ENCODE measurements at places on chromosomes 12 and 14. TPM values are rescaled to one million over a fixed set of nuclear protein-coding genes. Genes with fewer than 3 reads are reported as not detected.

The TAS2R50 gene
- total RNA-seq = 1.5 TPM

The ADAM20 gene
- 3.5 TPM for total RNA-seq

The HHIPL1 gene
- 10.0 TPM for total RNA-seq

- H3K27me3 ChIP-seq = no peaks in the 10 kb centered on the region
- peaks cover 9% of the 10 kb centered on the region for H3K4me1 ChIP-seq
- no peak for DNase-seq
These were observed 1.3 kb upstream of the WASHC3 start for GRCh38 chr12:102063069-102063468.

DNA sequence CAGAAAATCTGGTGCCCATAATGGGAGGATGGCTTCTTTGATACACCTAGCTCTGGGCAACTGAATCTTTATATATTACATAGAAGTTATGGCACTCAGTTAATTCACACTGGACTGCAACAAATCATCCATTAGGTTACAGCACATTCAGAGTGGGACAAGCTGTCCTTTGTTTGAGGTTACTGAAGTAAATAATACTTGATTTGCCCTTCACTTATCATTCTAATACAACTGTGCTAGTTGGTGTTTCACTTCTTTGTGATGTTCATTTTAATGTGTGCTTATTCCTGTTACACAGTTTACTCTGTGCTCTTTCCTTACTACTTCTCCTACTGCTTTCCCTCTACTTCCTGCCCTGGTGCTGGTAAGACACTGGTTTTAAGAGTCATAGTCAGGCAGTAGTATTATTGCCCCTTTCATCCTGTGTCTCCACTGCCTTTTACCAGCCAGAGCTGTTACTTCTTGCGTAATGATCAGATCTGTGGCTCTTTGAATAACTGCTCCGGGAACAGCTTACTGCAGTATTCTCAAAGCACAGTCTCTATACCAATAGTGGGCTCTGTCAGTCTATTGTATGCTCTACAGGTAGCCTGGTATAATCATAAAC is 36.4 kb upstream of the GXYLT1 start:
- H3K4me1 ChIP-seq = no peaks in the 10 kb centered on the region
- H3K36me3 ChIP-seq = no peaks in the 10 kb centered on the region
- H3K27me3 ChIP-seq = no peaks in the 10 kb centered on the region
- no peak overlapping the region for H3K4me3 ChIP-seq

GRCh38 chr14:68788996-68789820 is 3.7 kb downstream of the ZFP36L1 start:
- H3K4me3 ChIP-seq = peak overlapping the region; percentile 96
- H3K4me1 ChIP-seq = peaks cover 14% of the 10 kb centered on the region
- no peak for DNase-seq
- peak overlapping the region; percentile 99 for H3K27ac ChIP-seq
- H3K27me3 ChIP-seq = no peaks in the 10 kb centered on the region

DNA sequence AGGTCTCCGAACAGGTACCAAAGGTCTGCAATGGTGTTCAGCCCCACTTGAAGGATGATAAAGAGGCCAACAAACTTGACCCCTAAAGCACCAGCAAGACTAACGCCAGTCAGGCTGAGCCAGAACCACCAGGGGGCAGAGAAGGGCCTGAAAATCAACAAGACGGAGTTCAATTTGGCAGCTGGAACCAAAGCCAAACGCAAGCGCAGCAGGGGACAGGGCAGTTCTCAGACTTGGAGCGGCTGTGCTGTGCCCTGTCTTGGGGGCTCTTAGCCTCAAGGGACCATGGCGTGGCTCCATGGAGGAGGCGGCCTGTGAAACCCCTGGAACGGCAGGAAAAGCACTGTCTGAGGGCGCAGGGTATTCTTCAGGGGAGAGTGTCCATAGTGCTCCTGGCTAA is 19.6 kb downstream of the POMT2 start:
- DNase-seq = peak; percentile 19
- no peaks in the 10 kb centered on the region for H3K4me1 ChIP-seq
- H3K27ac ChIP-seq = no peak overlapping the region
- no peaks in the 10 kb centered on the region for H3K27me3 ChIP-seq
- H3K36me3 ChIP-seq = peaks cover 30% of the 10 kb centered on the region

DNA sequence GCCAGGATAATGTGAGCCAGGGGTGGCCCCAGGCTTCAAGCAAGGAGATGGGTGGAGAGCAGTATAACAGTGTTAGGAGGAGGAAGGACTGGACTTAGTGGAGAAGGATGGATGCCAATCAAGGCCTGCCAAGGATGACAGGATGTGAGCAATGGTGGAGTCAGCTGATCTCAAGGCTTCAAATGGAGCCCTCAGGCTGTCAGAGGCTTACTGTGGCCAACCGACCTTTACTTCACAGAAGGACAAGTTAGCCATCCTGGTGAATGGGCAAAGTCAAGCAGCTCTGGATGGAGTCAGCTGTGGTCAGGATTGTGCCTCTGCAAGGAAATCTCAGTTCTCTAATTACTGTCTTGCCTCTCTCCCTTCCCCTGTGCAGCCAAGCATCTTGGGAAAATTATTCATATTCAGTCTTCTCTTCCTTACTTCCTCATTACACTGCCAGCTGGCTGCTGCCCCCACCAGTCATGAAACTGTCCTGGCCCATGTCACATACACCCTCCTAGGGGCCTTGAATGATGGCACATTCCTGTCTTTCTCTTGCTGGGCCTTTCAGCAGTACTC is 7.6 kb upstream of the STAT6 start:
- no peaks in the 10 kb centered on the region for H3K36me3 ChIP-seq
- H3K27ac ChIP-seq = no peak overlapping the region
- no peaks in the 10 kb centered on the region for H3K4me1 ChIP-seq
- H3K27me3 ChIP-seq = no peaks in the 10 kb centered on the region

GRCh38 chr14:88749139-88749538 is 43.6 kb downstream of the EML5 start:
- H3K27me3 ChIP-seq = no peaks in the 10 kb centered on the region
- no peak overlapping the region for H3K4me3 ChIP-seq
- H3K36me3 ChIP-seq = no peaks in the 10 kb centered on the region
- no peaks in the 10 kb centered on the region for H3K4me1 ChIP-seq
- no peak for DNase-seq
- no peak overlapping the region for H3K27ac ChIP-seq

DNA sequence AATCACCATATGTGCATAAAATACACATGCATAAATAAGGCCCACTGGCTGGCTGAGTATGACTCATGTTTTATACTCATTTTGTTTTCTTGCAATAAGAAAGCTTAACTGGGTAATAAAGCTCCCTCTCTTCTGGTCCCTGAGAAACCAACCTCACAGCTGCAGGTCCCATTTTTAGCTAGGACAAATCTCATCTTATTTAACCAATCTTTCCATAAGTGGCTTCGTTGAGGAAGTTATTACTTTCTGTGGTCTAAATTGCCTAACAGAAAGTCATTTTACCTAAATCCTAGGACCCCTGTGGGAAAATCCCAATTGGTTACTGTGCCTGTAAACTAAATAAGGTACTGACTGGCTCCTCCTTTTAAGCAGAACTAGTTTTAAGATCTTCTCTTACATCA is 232.8 kb upstream of the FBXO33 start:
- no peaks in the 10 kb centered on the region for H3K27me3 ChIP-seq
- no peak overlapping the region for H3K27ac ChIP-seq
- no peaks in the 10 kb centered on the region for H3K4me1 ChIP-seq
- no peaks in the 10 kb centered on the region for H3K36me3 ChIP-seq

GRCh38 chr14:100865682-100866591 is 37.6 kb downstream of the RTL1 start:
- H3K27me3 ChIP-seq = no peaks in the 10 kb centered on the region
- H3K36me3 ChIP-seq = no peaks in the 10 kb centered on the region
- H3K4me1 ChIP-seq = no peaks in the 10 kb centered on the region

DNA sequence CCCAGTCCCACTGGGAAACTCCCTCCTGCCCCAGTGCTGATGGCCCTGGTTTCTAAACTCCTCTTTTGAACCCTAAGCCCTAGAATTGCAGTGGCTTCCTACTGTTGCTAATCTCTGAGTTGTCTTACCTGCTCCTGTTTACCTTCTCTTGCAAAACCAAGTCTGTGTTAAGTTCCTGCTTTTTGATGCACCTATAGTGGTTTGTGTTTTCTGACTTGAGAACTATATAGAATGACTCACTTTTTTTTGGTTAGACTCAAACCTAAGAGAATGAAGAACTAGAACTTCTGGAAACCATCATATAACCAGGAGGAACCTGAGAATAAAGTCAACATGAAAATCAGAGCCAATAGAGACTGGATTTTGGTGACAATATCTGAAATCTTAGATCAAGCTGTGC is 5.5 kb upstream of the GAS2L3 start:
- no peaks in the 10 kb centered on the region for H3K4me1 ChIP-seq
- H3K4me3 ChIP-seq = no peak overlapping the region
- H3K27ac ChIP-seq = no peak overlapping the region
- no peak for DNase-seq

DNA sequence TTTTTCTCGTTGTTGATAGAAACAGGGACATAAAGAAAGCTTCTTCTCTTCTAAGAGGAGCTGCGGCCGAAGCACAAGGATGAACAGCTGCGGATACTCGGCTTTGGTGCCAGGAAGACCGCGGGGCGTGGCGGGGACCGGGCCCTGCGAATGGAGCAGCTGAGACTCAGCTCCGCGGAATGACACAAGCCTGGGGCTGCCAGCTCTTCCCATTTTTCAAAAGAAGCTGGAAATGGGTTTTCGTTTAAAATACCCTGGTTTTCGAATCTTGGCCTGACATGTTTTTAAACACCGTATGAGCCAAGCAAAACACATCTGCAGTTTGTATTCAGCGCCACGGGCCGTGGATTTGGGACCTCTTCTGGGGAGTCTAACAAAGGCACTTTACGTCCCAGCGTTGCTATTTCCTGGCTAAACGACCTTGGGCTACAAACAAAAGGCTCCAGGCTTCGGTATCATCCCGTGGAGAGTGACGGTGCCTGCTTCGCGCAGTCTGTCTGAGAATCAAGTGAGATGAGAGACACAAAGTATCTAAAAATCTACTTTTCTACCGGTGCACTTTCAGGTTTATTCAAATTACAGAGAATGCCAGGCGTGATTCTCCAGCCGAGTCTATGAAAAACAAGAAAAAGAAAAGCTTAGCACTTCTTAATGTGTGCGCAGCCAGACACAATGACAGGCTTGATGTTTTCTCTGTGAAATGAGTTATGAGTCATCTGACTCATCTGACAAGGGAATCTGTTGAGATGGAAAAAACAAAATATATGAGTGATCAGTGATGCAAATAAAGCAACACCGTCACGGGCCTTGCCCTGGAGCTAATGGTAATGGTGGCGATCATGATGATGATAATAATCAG is 114.0 kb upstream of the TMEM132D start:
- no peaks in the 10 kb centered on the region for H3K4me1 ChIP-seq
- no peak for DNase-seq
- no peak overlapping the region for H3K27ac ChIP-seq
- H3K36me3 ChIP-seq = no peaks in the 10 kb centered on the region

- no peak overlapping the region for H3K27ac ChIP-seq
- H3K36me3 ChIP-seq = no peaks in the 10 kb centered on the region
- no peaks in the 10 kb centered on the region for H3K27me3 ChIP-seq
- no peaks in the 10 kb centered on the region for H3K4me1 ChIP-seq
These were observed 603.9 kb downstream of the FSCB start for GRCh38 chr14:43903209-43903608.

DNA sequence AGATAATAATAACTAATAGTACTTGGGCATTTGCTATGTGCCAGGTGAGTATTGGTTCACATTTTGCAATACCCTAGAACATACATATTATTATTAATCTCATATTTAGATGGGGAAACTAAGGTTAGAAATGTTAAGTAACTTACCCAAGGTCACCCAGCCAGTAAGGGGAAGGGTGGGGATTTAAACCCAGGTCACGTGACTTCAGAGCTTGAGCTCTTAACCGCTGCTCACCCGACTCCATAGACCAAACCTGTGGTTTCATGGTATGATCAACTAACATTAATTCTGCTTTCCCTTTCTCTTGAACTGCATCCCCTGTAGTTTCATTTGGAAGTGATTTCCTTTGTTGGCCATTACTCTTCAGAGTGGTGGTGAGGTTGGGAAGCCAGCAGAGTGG is 242.3 kb downstream of the NRXN3 start:
- H3K4me3 ChIP-seq = no peak overlapping the region
- H3K27ac ChIP-seq = no peak overlapping the region
- H3K27me3 ChIP-seq = no peaks in the 10 kb centered on the region
- DNase-seq = no peak

GRCh38 chr14:68668531-68668930 is 124.3 kb downstream of the ZFP36L1 start:
- peaks cover 89% of the 10 kb centered on the region for H3K4me1 ChIP-seq
- H3K27ac ChIP-seq = no peak overlapping the region
- H3K36me3 ChIP-seq = no peaks in the 10 kb centered on the region
- no peak overlapping the region for H3K4me3 ChIP-seq
- no peak for DNase-seq

DNA sequence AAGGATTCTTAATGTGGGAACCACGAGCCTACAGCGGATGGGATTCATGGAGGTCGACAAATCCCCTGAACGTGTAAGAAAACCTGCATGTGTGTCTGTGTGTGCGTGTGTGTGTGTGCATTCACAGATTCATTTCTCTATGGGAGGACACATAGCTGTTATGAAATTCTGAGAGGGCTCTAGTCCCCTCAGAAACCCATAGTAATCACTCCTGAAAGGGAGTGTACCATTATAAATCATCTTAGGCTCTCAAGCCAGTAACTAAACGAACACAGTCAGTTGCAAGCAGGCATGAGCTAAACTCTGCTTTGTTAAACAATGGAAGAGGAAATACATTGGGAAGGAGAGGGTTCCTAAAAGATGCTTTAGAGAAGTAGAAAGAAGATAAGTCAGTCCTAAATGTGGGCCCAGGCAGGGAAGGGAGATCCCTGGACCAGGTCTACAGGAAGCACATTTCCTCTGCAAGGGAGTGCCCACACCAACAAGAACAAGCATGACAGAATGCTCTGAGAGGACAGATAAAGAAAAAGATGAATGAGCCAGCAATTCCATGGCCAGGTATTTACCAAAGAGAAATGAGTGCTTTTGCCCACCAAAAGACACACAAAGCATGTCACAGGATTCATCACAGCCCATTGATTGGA is 91.3 kb downstream of the ITPR2 start:
- no peaks in the 10 kb centered on the region for H3K36me3 ChIP-seq
- H3K27me3 ChIP-seq = no peaks in the 10 kb centered on the region
- DNase-seq = no peak
- H3K4me3 ChIP-seq = no peak overlapping the region
- no peak overlapping the region for H3K27ac ChIP-seq

DNA sequence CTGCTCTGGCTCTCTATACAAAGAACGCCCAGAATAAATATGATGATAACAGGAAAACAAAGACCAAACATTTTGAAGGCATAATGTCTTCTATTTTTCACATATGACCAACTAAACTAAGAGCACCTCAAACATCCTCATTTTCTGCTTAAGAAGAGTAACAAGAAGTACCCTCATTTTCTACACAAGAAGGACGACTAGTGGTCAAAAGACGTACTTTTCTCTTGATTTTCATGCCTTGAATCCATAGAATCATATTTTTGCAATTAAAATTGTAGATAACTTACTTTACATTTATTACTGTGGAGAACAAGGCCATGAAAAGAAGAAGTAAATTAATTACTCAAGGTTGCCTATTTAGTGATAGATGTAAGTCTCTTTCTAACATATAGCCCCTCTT is 358.6 kb downstream of the DUSP6 start:
- H3K27me3 ChIP-seq = no peaks in the 10 kb centered on the region
- no peaks in the 10 kb centered on the region for H3K4me1 ChIP-seq
- H3K27ac ChIP-seq = no peak overlapping the region

- H3K27me3 ChIP-seq = no peaks in the 10 kb centered on the region
- no peak overlapping the region for H3K4me3 ChIP-seq
- peaks cover 6% of the 10 kb centered on the region for H3K4me1 ChIP-seq
These were observed 46.3 kb upstream of the TMPO start for GRCh38 chr12:98469109-98469508.

All from thoracic aorta (tissue), 2 donors.